ENCODE measurements at places on chromosomes 4 and X. TPM values are rescaled to one million over a fixed set of nuclear protein-coding genes. Genes with fewer than 3 reads are reported as not detected.

- peak; percentile 31 for DNase-seq
These were observed 132.6 kb downstream of the FHIP1A start for GRCh38 chr4:151541389-151542071.

- no peak for DNase-seq
These were observed 241.5 kb upstream of the IGFBP7 start for GRCh38 chr4:57351731-57352130.

IL1RAPL1 gene
- 0.49 TPM for total RNA-seq

GRCh38 chr4:108920395-108921087 lies 157.7 kb upstream of the ETNPPL start:
- no peak for DNase-seq

DNA sequence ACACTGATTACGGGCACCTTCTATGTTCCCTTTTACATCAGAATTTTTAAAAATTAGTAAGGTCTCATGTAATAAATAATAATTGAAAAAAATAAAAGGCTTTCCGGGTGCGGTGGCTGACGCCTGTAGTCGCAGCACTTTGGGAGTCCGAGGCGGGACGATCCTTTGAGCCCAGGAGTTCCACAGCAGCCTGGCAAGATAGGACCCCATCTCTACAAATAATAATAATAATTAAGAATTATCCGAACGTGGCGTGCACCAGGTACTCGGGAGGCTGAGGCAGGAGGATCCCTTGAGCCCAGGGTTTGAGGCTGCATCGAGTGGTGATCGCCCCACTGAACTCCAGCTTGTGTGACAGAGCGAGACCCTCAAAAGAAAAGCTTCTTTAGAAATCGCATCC lies 771 bp upstream of the LAMTOR3 start:
- no peak for DNase-seq

TBC1D8B gene
- total RNA-seq = 2.9 TPM

DNA sequence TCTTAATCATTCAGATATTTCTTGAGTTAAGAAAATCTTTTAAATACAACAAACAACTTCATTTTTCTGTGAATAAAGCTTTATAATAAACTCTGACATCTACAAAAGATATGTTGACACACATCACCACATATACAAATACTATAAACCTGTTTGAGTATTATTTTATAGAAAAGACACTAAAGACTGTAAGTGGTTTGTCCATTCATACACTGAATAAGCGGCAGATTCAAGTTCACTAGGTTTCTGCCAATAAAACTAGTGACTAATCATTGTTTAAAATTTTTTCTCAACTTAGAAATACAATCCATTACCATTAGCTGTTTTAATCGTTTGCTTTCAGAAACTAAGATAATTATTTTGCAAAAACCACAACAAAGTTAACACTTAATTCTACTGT lies 1900.0 kb downstream of the C4orf33 start:
- no peak for DNase-seq

DNA sequence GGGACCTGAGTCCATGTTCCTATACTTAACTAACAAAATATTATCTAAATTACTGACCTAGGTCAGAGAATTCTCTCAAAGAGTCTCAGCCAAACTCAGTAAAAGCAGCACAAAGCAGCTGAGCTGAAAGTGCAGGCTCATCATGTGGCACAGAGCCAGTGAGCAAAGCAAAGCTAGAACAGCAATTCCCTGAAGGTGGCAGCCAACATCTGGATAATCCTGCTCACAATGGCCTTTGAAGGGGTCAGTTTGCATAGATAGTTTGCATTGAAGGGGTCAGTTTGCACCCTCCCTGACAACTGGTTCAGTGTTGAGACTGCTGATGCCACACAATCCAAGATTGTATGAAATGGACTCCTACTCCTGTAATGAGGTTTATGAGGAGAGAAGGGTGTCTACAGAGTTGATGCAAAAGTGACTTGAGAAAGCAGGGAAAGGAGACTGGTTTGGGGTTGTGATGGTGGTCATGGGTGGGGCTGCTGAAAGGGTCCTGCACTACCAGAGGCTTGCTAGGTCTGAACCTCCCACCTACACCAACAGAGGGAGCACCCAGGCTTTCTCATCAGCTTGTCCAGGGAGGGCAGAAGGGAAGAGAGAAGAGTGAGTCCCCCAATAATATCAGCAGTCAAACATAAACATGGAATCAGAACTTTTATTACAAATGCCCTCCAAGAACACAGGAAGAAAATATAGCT lies 39.7 kb downstream of the TRIM61 start:
- peak; percentile 49 for DNase-seq

- no peak for DNase-seq
These were observed 169.8 kb downstream of the PARM1 start for GRCh38 chr4:75102787-75103085.

Measured in H4 (cell line).